ENCODE measurements at places on chromosomes 12 and 14. TPM values are rescaled to one million over a fixed set of nuclear protein-coding genes. Genes with fewer than 3 reads are reported as not detected.

DNA sequence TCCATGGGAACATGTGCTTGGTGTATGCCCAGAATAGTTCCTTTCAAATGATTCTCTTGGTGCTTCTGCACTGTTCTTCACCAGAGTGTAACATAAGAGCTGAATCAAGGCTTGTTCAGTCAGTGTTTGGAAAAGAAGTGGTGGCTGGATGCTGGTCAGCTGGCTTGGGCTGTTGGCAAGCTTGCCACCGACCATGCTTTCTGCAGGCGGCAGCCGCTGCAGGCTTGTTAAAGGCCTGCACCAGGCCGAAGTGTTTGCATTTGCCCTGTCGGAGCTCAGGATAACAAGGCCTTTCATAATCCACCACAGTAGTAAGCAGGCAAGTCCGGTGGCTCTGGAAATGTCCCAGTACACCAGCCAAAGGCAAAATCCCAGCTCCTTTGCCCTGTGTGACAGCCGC, 26.9 kb downstream of the DAAM1 start:
- DNase-seq: peak; percentile 77

DNA sequence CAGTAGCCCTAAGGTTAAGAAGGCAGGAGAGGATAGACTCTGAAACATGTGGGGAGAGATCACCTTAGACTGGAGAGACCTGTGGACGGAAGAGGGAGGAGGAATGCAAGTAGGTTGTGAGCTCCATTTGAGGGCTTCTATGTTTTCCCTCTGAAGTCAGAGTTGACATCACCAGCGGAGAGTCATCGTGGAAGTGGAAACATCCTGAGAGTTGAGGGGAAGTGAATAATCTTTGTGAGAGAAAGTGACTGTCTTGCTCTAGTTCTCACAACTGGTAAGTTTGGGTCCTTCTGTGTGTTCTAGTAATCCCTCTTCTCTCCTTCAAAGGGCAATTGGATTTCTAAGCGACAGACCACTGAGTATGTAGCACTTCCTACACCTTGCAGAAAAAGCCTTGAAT, 103.6 kb upstream of the CCND2 start:
- DNase-seq: no peak

- DNase-seq: no peak
Measured at GRCh38 chr12:101634724-101635123, 40.0 kb downstream of the MYBPC1 start.

- DNase-seq: peak; percentile 4
Measured at GRCh38 chr12:2922329-2922728, 31.6 kb downstream of the TULP3 start.

DNA sequence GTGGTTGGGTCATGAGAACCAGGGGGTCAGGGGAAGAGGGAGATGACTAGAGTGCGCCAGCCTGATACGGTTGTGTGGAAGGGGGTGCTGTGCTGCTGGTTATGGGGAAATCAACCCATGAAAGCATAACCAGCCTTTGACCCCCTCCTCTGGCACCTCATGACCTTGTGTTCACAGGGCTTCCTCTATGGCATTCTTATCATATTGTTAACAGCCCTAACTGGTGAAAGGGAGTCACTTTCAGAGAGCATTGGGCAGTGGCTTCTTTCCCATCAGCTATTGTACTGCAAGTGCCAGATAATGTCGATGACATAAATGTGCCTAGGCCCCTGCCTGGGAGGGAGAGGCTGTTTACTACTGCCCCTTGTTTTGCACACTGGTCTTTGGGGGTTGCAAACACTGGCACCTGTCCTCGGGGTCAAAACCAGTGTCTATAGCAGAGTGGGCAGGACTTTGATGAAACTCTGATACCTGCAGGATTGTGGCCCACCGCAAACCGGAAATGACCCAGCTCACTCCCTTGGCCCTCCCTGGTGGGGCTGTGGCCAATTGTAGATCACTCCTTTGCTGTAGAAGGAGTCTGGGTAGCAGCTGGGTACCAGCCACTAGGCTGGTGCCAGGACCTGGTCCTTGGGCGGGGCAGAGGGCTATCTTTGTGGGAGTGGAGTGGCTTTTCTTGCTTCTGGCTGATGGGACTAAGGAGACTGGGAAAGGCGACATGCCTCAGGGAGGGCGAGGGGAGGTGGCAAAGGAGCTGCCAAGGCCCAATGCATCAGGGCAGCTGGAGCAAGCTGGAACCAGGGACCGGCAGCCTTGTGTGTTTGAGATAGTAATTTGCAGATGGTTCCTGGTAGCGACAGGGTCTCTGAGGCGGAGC, 634 bp upstream of the TMEM63C start:
- no peak for DNase-seq

The ADAM20 gene
- total RNA-seq: 0.86 TPM

The NRIP2 gene
- total RNA-seq: 0.86 TPM

- no peak for DNase-seq
Measured at GRCh38 chr12:76226956-76227355, 121.3 kb downstream of the BBS10 start.

DNA sequence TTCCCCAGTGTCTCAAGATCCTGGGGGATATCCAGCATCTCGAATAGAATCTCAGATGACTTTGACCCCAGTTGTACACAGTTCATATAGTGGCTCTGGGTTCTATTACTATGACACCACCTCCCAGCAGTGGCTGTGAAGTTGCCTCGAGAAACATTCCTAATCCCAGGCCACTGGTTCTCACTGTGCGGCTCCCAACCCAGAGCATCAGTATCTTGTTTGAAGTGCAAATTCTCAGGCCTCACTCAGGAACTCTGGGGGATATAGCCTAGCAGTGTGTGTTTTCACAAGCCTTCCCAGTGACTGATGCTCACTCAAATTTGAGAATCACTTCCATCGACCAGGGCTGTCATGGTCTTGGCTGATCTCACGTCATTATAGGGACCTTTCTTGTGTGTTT, 69.3 kb upstream of the IGF1 start:
- no peak for DNase-seq

The KRT77 gene
- not detected for total RNA-seq
